Naive thymus-derived CD4-positive, alpha-beta T cell (primary cell): ENCODE measurements at places on chromosomes 1 and 21.

- no peaks in the 10 kb centered on the region for H3K27me3 ChIP-seq
- peak overlapping the region; percentile 36 for H3K4me3 ChIP-seq
Observed at GRCh38 chr1:27618341-27619082, 14.6 kb upstream of the AHDC1 start.

DNA sequence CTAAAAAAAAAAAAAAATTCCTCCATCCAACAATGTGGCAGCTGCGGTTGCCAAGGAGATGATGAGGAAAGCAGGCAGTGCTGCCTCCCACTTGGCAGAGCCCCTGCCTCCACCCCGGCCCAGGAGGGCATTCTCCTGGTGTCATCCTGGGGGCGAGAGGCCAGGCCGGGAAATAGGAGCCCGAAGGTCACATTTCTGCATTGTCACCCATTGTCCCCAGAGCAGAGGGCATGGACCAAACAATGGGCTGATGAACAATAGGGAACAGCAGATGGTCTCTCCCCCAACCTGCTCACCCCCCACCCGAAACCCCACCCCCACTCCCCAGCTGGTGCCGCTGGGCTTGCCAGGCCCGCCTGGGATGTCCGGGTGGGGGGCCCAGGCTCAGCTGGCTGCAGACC, 37.3 kb downstream of the CAMK2N1 start:
- H3K27me3 ChIP-seq = no peaks in the 10 kb centered on the region
- H3K27ac ChIP-seq = no peak overlapping the region
- H3K4me1 ChIP-seq = no peaks in the 10 kb centered on the region
- DNase-seq = no peak

DNA sequence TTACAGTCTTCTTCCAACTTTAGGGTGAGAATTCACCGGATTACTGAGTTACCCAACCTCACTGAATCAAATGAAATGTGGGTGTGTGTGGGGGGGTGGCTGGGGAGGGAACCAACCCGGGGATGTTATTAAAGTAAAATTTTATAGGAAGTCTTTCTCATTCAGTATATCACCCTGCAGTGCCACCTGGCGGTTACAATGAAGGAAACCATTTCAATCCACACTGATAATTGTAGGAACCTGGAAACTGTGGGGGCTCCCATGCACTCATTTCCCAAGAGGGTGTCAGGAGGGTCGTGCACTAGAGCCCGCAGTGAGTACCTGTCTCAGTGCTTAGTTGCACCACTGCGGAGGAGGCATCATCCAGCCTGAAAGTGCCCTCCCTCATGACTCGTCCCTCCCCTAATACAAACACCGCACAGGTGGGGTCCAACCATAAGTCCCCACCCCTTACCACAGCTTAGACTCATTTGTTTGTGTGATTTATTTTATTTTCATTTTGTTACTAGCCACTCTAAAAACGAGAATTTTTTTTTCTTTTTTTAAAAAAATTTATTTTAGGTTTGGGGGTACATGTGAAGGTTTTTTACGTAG, 29.1 kb upstream of the IGSF5 start:
- H3K4me1 ChIP-seq = no peaks in the 10 kb centered on the region
- H3K27ac ChIP-seq = no peak overlapping the region
- no peaks in the 10 kb centered on the region for H3K36me3 ChIP-seq
- peak; percentile 7 for DNase-seq
- H3K4me3 ChIP-seq = no peak overlapping the region

DNA sequence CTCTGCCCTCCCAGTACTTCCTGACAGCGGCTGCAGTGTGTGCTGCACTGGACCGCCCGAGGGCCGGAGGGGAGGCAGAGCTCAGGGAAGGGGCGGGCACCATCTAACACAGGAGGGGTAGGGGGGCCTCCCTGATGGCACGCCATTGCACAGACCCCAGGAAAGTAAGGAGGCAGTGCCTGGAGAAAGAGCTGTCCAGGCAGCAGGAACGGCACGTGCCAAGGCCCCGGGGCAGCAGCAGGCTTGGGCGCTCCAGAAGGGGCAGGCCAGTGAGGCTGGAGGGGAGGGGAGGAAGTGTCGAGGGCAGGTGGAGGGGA, 110.7 kb downstream of the CRYAA start:
- H3K4me1 ChIP-seq = no peaks in the 10 kb centered on the region
- no peaks in the 10 kb centered on the region for H3K27me3 ChIP-seq
- H3K27ac ChIP-seq = no peak overlapping the region
- no peak overlapping the region for H3K4me3 ChIP-seq

GRCh38 chr1:201648066-201648906, 109.4 kb downstream of the NAV1 start:
- H3K36me3 ChIP-seq = no peaks in the 10 kb centered on the region
- no peak overlapping the region for H3K27ac ChIP-seq
- DNase-seq = no peak
- H3K4me3 ChIP-seq = no peak overlapping the region

DNA sequence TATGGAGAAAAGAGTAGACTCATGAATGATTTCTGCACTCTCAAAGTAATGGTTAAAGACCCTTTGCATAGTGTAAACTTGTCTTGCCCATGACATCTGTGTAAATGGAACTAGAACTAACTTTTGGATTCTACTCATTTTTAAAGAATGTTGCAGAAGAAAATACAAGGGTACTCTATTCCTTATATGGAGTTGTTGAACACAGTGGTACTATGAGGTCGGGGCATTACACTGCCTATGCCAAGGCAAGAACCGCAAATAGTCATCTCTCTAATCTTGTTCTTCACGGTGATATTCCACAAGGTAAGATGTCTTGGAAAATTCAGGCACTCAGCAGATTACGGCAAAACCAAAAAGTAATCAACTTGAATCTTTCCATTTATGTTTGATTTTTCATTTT, 19.8 kb downstream of the CCT8 start:
- no peaks in the 10 kb centered on the region for H3K4me1 ChIP-seq
- H3K4me3 ChIP-seq = no peak overlapping the region
- no peak for DNase-seq
- H3K36me3 ChIP-seq = peaks cover 93% of the 10 kb centered on the region
- no peak overlapping the region for H3K27ac ChIP-seq
- no peaks in the 10 kb centered on the region for H3K27me3 ChIP-seq

- no peaks in the 10 kb centered on the region for H3K36me3 ChIP-seq
- no peak overlapping the region for H3K27ac ChIP-seq
- H3K4me1 ChIP-seq = no peaks in the 10 kb centered on the region
- no peak overlapping the region for H3K4me3 ChIP-seq
- no peak for DNase-seq
Observed at GRCh38 chr1:10773851-10774614, 22.4 kb downstream of the CASZ1 start.

- DNase-seq = no peak
- no peak overlapping the region for H3K27ac ChIP-seq
- H3K4me1 ChIP-seq = no peaks in the 10 kb centered on the region
Observed at GRCh38 chr1:79100385-79100784, 93.9 kb upstream of the ADGRL4 start.

- no peaks in the 10 kb centered on the region for H3K4me1 ChIP-seq
- DNase-seq = no peak
- H3K36me3 ChIP-seq = no peaks in the 10 kb centered on the region
- H3K27ac ChIP-seq = no peak overlapping the region
- no peaks in the 10 kb centered on the region for H3K27me3 ChIP-seq
Observed at GRCh38 chr21:42106425-42106824, 35.3 kb downstream of the UMODL1 start.

GRCh38 chr1:44170281-44170823, 28.9 kb upstream of the KLF18 start:
- H3K36me3 ChIP-seq = no peaks in the 10 kb centered on the region
- H3K4me3 ChIP-seq = no peak overlapping the region
- no peak overlapping the region for H3K27ac ChIP-seq
- no peaks in the 10 kb centered on the region for H3K4me1 ChIP-seq
- no peak for DNase-seq

DNA sequence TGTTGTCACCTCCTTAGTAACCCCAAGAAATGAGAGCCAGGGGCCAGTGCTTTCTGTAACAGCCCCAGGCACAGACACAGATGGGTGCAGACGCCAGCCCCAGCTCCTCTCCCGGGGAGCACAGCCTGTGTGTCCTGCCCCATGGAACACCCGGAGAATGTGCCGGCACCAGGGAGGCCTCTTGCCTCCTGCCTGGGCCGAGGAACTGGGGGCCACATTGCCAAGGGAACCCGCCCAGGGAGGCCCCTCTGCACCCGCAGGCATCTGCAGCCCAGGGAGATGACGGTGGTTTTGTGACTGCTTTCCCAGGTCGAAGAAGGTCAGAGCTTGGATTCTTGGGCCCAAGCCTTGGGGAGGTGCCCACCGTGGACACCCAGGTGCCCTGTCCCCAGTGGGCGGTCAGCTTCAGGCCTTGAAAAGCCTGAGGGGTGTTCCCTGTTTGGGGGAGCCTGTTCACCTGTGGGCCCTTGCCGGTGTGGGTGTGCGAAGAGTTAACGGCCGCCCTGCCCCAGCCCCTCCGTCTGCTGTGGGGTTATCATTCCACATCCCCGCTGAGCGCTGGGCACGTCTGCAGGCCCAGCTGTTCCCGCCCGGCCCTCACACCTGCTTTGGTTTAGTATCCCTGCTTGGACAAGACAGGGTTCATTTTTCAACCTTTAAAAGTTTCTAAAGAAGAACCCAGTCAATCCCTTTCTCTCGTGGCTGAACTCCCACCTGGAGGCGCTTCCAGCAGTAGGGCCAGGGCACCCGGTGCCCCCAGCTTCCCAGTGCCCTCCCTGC, 62.5 kb downstream of the MORN1 start:
- H3K27me3 ChIP-seq = no peaks in the 10 kb centered on the region
- H3K4me3 ChIP-seq = no peak overlapping the region
- no peaks in the 10 kb centered on the region for H3K4me1 ChIP-seq
- no peak for DNase-seq

- H3K4me3 ChIP-seq = no peak overlapping the region
- H3K27me3 ChIP-seq = no peaks in the 10 kb centered on the region
- no peaks in the 10 kb centered on the region for H3K36me3 ChIP-seq
- no peak overlapping the region for H3K27ac ChIP-seq
- no peak for DNase-seq
Observed at GRCh38 chr1:229238674-229239415, 32.1 kb upstream of the RAB4A start.

DNA sequence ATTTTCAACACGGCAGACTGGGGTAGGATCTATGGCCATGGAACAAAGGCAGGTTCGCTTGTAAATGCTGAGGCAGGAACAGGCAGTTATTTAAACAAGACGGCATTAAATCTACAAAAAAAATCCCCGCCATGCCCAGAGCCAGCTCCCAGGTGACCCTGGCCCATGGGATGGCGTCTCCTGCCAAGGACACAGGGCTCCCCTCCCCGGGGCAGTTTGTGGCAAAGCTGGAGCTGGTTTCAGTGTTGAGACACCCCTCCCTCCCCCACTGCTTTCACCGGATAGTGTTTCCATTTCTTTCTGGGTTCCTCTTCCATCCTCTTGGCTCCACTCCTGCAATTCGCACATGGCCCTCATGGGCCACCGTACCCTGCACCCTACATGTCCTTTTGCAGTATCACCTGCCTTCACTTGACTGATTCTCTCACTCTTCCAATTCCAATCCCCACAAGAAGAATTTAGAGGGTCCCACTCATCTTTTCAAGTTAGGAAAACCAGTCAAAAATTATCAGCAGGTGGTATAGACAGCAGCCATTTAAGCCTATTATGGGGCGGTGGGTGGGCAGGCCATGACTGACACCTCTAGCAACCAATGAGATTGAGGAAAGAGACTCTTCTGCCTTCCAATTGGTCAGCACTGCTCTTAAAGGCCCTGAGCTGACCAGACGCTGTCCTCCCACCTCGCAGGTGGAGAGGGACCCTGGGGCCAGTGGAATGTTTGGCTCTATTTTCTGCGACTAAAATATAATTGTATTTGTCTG, 52.0 kb downstream of the OLIG1 start:
- H3K4me1 ChIP-seq = peaks cover 8% of the 10 kb centered on the region
- DNase-seq = no peak
- no peak overlapping the region for H3K4me3 ChIP-seq
- no peaks in the 10 kb centered on the region for H3K36me3 ChIP-seq

- H3K36me3 ChIP-seq = no peaks in the 10 kb centered on the region
- H3K27ac ChIP-seq = peak within 1 kb of the TSS; percentile 91
- H3K27me3 ChIP-seq = no peaks in the 10 kb centered on the region
- peaks cover 10% of the 10 kb centered on the region for H3K4me1 ChIP-seq
Observed at GRCh38 chr1:162561616-162562469, at the start of gene UAP1. TSS of gene UAP1 (plus strand) at chr1:162561722. CDS start at chr1:162566069, 4,347 bp downstream.

GRCh38 chr1:210236386-210236839, 3.8 kb downstream of the SERTAD4 start:
- H3K27ac ChIP-seq = no peak overlapping the region
- no peak overlapping the region for H3K4me3 ChIP-seq
- H3K4me1 ChIP-seq = no peaks in the 10 kb centered on the region
- no peaks in the 10 kb centered on the region for H3K36me3 ChIP-seq

DNA sequence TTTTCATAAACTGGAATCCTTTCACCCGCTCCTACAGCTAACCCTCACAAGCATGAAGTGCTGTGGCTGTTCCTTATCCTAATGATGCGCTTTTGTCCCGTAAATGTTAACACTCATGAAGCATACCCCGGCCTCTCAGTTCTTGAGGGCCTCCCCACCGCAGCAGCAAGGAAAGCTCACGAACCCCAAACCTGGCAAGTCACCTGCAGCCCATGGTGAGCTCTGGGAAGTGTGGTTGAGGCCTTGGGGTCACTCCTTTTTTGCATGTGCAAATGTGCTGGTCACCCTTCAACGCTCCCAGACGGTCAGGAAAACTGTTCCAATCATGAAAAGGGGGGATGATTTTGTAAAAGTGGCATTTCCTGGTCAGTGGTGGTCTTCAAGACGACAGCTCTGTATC, 124.6 kb downstream of the PRDM2 start:
- H3K27ac ChIP-seq = no peak overlapping the region
- H3K27me3 ChIP-seq = no peaks in the 10 kb centered on the region
- no peak for DNase-seq
- no peaks in the 10 kb centered on the region for H3K4me1 ChIP-seq

- H3K4me1 ChIP-seq = no peaks in the 10 kb centered on the region
- no peaks in the 10 kb centered on the region for H3K36me3 ChIP-seq
- H3K4me3 ChIP-seq = no peak overlapping the region
- H3K27me3 ChIP-seq = no peaks in the 10 kb centered on the region
- no peak for DNase-seq
- H3K27ac ChIP-seq = no peak overlapping the region
Observed at GRCh38 chr1:34002810-34003209, 138.9 kb downstream of the HMGB4 start.

DNA sequence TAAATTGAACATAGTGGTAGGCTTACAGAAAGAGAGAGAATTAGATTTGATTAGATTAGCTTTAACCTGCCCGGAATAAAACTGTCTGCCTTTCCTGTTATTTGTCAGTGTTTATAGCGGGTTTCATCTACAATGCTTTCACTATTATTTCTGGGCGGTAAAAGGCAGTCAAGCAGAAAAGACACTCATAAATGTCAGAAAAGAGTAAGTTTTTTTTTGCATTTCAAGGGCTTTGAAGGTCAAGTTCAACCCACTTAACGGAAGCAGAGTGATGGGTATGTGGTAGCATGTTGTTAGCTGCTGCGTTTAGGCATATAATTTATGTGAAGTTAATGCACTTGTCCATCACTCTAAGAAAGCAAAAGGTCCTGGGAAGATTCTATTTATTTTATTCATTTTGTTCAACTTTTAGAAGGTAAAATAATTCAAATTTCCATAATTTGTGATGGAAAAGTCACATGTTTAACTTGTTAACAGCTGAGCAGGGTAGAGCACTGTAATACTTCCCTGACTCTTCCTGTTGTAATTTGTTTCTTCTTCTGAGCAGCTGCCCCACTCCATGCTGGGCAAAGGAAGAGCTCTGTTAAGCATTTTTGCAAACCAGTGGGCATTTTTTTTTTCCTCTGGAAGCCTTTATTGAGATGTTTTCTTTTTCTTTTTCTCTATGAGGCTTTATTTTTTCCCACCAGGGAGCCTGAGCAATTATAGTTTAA, 220.1 kb downstream of the ST6GALNAC3 start:
- peak overlapping the region; percentile 41 for H3K27ac ChIP-seq
- no peaks in the 10 kb centered on the region for H3K27me3 ChIP-seq
- DNase-seq = peak; percentile 21
- peaks cover 41% of the 10 kb centered on the region for H3K4me1 ChIP-seq

GRCh38 chr1:182211386-182211785, 149.9 kb upstream of the ZNF648 start:
- no peaks in the 10 kb centered on the region for H3K27me3 ChIP-seq
- no peaks in the 10 kb centered on the region for H3K4me1 ChIP-seq
- no peak overlapping the region for H3K27ac ChIP-seq
- no peak overlapping the region for H3K4me3 ChIP-seq
- DNase-seq = no peak
